ENCODE measurements at places on chromosomes 12 and 14.

DNA sequence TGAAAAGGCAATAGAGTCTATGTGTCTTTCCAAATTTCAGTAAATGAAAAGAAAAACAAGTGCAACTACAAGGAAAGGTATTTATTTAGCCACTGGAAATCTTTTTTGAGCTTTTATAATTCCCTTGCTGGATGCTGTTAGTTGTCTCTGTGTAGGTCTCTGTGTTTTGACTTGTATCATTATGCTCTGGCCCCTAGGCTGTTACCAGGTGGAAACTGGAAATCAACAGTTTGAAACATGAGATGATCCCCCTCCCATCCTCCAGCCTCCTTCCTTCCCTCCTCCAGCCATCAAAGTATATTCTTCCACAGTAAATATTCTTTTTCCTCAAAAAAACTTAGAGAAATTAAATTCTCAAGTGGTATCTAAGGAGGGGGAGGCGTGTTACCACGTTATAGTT, 934 bp upstream of the DCN start:
- no peak for DNase-seq

- no peak for DNase-seq
Measured at GRCh38 chr12:82527165-82527780, 159.4 kb upstream of the TMTC2 start.

DNA sequence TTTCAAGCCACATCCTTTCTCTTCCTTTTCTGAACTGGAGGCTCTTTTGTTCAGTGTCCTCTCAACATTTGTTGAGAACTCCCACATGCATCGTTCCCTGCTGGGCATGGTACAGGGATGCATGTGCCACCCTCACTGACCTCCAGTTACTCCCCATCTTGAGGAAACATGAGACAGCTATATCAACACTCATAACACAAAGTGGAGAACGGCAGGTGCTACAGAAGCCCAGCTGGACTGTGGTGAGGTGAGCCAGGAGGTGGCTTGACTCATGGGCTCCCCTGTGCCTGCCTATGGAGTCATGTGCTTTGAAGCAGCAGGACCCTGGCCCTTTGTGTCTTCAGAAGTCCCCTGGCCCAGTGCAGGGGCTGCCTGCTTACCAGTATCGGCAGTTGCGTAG, 9.7 kb downstream of the MYH6 start:
- DNase-seq = no peak

GRCh38 chr12:41966001-41966400, 178.7 kb downstream of the GXYLT1 start:
- DNase-seq = no peak

- DNase-seq = no peak
Measured at GRCh38 chr12:132085291-132085635, 58.9 kb downstream of the DDX51 start.

DNA sequence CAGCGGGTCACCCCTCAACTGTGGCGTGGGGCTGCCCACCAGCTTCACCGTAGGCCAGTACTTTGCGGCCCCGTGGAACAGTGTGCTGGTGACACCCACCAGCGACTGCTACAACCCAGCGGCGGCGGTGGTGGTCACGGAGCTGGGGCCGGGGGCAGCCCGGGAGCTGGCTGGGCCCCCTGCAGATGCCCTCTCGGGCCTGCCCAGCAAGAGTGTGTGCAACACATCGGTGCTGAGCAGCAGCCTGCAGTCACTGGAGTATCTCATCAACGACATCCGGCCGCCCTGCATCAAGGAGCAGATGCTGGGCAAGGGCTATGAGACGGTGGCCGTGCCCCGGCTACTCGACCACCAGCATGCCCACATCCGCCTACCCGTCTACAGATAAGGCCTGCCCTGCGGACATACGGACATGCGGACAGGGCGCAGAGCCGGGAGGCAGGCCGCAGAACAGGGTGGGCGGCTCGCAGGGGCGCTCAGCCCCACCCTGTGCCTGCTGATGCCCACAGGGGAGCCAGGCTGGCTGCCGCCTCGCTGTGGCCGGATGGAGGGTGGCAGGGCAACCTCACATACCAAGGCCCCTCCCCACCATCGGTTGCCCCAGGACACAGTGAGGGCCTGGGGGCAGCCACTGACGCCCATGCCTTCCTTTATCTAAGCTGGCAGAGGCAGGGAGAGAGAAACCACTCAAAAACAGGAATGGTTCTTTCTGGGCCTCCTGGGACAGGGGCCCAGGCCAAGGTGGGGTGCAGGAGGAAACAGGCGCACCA, 55.5 kb downstream of the FAM222A start:
- DNase-seq = no peak

GRCh38 chr12:92561543-92561899, 141.3 kb upstream of the PLEKHG7 start:
- DNase-seq = no peak

GRCh38 chr14:67319142-67319541, 40.5 kb downstream of the ATP6V1D start:
- no peak for DNase-seq

GRCh38 chr14:97251491-97252155, 454.4 kb downstream of the VRK1 start:
- DNase-seq = no peak
